ENCODE measurements at places on chromosomes 2 and 18.

- no peak for DNase-seq
Measured at GRCh38 chr2:242011167-242011513, 141.6 kb downstream of the RTP5 start.

- DNase-seq = no peak
Measured at GRCh38 chr18:41923446-41923845, 31.6 kb upstream of the PIK3C3 start.

GRCh38 chr2:84897773-84898172, 7.7 kb upstream of the TMSB10 start:
- no peak for DNase-seq

DNA sequence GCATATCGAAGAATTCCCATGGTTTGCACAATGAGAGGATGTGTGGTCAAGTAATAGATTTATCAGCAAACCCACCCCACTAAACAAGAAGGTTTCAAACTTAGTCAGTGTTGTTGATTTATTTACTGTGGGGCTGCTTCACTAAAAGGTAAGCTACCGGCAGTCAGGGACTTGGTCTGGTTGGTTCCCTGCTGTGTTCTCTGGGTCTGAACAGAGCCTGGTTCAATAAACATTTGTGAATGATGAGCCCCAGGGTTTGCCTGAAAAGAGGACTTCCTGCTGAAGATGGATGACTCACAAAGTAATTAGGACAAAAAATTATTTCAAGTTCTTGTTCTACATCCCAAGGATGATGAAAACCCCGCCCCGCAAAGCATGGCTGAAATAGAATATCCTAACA, 108.3 kb downstream of the SPP2 start:
- no peak for DNase-seq

- peak; percentile 26 for DNase-seq
Measured at GRCh38 chr2:136527560-136527959, 237.8 kb upstream of the THSD7B start.

DNA sequence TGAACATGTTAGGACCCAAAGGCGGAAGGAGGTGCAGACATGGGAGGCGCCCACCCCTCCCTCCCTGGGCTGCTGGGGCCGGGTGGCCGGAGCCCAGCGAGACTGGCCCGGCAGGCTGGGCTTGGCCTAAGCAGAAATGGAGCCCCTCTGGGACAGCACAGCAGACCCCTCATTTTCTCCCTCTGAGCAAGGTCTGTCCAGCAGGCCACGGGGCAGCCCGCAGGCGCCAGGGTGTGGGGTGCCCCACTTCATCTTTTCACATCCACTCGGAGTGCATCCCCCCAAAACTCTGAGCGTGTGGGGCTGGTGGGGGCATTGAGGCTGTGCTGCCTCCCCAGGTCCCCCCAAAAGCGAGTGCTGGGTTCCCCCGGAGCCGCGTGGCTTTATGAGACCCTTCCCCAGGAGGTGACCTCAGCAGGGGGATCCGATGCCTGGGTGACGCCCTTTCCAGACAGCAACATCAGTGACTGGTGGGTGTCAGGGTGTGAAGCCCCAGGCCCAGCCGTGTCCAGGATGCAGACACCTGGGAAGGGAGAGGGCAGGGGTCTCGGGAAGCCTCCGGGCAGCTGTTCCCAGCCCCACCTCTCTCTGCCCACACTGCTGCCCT, 36.7 kb upstream of the GPC1 start:
- no peak for DNase-seq

DNA sequence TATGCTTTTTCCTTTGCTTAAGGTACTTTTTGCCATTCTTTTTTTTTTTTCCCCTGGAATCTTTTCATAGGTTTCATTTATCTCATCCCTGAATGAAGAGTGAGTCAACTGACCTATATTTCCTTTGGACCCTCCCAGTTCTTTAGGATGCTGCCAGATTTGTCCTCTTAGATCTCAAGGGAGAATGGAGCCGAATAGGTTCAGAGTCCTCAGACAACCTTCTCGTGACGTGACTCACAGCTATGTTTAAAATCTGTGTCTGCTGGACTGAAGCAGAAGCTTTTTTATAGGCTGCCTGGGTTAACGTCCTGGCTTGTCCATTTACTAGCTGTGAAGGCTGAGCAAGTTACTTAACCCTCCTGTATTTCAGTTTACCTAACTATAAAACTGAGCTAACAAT, 358.6 kb downstream of the DLGAP1 start:
- DNase-seq = no peak

DNA sequence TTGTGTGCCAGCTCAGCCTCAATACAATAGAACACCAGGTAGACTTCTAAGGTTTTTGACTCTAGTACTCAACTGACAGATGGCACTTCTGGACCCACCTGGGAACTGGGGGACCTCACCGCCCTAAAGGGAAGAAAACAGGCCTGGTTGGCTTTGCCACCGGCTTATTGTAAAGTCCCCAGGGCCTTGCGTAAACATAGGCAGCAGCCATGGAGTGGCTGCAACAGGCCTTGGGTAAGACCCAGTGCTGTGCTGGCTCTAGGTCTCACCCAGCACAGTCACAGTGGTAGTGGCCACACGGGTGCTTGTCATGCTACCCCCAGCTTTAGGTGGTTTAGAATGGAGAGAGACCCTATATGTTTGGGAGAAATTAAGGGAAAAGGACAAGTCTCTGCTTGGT, 230.7 kb upstream of the SESTD1 start:
- no peak for DNase-seq

DNA sequence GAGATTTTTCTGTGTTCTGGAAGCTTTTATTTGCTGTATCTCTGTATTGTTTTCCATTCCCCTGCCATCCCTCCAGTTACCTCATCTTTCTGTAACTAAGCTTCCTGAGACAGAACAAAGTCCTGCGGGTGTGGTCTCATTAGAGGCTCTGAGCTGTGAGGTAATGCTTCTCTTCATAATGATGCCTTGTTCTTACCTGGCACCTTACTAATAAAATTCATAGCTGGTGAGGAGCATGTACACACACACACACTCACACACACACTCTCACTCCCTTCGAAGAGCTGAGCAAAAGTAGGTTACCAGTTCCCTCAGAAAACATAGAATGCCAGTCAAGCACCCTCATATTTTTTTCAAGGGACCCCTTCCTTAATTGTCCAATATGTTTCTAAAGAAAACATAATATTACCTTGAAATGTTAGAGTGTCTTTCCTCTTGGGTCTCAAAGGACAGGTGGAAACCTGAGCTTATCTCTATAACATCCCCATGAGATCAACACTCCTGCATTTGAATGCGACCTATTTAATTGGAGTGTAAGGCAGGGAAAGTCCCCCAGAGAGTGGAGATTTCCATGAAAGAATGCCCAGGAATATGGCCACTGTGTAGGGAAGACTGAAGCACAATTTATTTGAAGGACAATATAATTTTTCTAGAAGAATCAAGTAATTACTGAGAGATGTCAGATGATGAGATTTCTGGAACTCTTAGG, 161.6 kb upstream of the NCK2 start:
- no peak for DNase-seq

GRCh38 chr18:38368246-38368645, 802.6 kb upstream of the CELF4 start:
- no peak for DNase-seq

GRCh38 chr18:37261246-37261840, 304.3 kb downstream of the CELF4 start:
- DNase-seq = no peak

- no peak for DNase-seq
Measured at GRCh38 chr2:38697116-38697840, 31.4 kb downstream of the GALM start.

DNA sequence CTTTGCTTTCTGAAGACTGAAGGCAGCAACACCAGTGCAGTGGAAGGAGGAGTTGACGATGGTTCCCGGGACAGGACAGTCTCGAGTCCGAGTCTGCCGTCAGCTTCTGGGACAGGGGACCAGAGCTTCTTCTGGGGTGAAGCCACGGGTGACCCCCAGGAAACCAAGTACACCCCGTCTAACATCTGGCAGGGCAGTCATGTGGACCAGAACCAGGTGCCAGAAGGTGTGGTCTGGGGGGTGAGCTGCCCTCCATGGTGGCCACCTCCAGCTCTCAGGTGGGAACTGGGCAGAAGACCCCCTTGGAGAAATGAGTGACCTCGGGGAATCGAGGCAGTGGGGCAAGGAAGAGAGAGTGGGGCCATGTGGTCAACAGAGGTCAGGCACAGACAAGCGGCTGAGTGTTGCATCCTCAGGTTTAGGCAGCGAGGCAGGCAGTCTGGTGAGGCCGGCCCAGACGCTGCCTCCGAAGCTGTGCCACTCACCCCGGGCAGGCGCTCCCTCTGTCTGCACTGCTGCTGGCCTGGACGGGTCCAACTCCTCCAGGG, 204.3 kb downstream of the HDAC4 start:
- no peak for DNase-seq

DNA sequence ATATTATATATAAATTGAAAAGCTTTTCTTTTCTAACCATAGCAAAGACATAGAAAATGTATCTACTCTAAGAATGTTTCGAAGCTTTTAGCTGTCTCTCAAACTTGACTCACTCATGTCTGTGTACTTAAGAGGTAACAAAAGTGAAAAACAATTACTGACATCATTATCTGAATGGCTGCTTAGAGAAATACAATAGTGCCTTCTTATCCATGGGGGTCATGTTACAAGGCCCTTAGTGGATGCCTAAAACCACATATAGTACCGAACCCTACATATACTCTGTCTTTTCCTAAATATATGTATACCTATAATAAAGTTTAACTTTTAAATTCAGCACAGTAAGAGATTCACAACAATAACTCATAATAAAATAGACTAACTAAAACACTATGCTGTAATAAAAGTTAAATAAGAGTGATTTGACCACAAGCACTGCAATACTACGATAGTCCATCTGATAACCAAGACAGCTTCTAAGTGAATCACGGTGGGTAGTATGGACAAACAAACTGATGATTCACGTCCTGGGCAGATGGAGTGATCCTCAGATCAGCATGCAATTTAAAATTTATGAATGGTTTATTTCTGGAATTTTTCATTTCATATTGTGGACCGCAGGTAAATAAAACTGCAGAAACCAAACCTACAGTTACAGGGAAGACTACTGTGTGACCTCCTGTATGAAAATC, 246.2 kb downstream of the XIRP2 start:
- DNase-seq = no peak

DNA sequence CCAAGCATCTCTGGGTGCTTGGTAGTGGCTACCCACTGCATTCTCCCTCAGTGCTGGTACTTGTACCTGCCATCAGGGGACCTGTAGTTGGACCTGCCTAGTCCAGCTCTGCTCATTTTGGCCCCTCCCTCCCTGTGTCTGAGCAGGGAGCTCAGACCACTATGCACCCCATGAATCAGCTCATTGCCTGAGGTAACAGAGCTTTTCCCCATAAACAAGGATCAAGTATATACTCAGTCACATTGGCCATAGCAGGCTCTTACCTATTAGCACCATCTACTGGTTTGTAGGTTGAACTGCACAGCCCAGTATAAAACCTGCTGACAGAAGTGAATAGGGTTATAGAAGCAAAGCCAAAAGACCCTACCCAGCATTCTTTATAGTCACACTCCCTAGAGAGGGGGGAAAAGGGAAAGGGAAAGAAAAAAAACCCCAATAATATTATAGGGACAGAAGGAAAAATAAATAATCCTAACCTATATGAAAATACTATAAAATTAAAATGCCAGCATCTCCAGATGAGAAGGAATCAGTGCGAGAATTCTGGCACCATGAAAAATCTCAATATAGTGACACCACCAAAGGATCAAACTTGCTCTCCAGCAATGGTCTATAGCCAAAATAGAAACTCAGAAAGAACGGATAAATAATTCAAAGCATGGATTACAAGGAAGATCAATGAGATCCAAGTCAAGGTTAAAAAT, 6.9 kb upstream of the FLACC1 start:
- DNase-seq = no peak

- DNase-seq = peak; percentile 36
Measured at GRCh38 chr2:176157499-176158185, 535 bp downstream of the HOXD3 start.

DNA sequence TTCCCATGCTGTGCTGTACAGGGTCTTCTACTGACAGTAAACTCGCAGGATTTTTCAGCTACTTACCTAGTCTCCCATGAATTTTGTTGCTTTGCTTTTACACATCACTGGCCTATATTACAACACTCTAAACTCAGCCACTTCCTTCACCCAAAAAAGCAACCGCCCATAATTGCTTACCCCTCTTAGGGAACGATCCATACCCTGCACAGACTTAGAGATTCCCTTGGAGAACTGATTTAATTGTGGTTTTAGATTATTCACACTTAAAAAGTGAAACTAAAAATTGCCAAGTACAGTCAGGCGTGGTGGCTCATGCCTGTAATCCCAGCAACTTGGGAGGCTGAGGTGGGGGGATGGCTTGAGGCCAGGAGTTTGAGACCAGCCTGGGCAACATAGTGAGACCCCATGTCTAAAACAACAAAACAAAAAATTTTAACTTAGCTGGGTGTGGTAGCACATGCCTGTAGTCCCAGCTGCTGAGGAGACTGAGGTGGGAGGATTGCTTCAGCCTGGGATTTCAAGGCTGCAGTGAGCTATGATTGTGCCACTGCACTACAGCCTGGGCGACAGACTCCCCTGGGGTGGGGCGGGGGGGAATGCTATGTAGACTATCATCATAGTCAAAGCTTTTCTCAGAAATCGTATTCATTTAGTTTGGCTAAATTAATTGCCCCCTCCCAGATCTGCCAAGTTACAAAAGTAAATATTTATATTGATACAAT, 19.3 kb downstream of the MRPL30 start:
- no peak for DNase-seq

DNA sequence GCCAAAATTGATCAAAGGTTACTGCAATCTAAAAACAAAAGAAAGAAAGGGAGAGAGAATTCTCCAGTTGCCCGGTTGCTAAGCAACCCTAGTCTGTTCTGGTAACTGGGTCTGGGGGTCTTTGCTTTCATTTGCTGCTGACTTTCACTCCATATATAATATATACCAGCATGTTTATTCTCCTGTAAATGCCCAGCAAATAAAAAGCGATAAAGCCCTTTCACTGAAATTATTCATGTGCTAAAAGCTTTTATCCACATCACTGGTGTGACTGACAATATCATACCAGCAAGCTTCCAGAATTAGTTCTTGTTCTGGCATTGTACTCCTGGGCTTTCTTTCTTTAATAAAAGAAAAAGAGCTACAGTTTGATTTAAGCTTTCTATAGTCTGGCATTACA, 75.5 kb upstream of the ST8SIA3 start:
- DNase-seq = no peak

DNA sequence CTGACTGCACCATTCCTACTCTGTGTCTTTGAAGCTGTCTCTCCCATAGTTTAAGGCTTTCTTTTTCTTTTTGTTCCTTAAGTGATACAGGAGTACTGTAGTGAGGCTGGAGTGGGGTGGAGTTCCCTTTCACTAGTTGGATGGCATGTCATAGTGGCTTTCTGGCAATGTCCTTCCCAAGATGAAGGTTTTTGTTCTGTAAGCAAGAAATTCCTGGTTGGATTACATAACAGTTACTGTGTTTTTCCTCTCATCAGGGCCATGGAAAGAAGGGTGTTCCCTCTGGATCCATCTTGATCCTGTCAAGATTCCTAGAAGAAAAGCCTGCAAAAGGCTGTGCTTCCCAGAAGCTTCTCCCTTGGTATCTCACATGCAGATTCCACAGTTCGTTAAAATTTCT, 84.2 kb downstream of the ACKR3 start:
- no peak for DNase-seq

- DNase-seq = no peak
Measured at GRCh38 chr18:46660957-46661749, 4.1 kb upstream of the LOXHD1 start.

GRCh38 chr2:121034551-121034950, 250.5 kb downstream of the TFCP2L1 start:
- no peak for DNase-seq

GRCh38 chr18:63183378-63183777, 136.2 kb downstream of the BCL2 start:
- DNase-seq = no peak

- DNase-seq = no peak
Measured at GRCh38 chr2:201656102-201656501, 12.8 kb upstream of the TMEM237 start.

Measured in NCI-H1048 (cell line).